ENCODE measurements at places on chromosomes 7 and 10.

DNA sequence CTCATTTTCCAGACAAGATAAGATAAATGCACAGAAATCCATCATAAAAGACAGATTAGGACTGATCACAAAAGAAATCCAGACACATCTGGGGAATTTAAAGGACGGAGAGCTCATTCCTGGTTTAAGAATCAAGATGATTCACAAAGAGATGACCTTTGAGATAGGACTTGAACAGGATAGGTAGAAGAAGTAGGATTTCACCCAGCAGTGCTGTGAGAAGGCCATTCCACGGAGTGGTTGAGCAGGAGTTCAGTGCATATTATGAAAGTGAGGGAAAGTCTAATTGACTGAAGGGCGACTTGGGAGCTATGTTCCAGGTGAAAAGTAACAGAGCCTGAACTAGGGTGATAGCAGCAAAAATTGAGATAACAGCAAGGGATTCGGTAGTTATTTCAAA, 73.7 kb downstream of the GAD2 start:
- no peak for ATAC-seq

GRCh38 chr7:112272921-112273561, 66.5 kb downstream of the ZNF277 start:
- ATAC-seq, result peak; percentile 78

GRCh38 chr10:101257084-101257483, 27.8 kb upstream of the LBX1 start:
- ATAC-seq, result no peak

DNA sequence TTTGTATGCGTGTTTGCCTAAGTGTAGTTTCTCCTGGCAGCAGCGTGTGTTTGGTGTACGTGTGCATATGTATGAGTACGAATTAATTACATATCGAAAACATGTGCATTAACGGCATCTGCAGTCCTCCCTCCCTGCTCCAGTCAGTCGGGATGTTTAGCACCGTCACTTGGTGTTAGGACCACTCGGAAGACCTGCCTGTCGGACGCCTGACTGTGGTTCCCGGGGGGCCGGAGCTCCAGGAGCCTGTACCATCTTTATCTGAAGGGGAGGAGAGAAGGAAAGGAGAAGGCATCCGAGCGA, 1.1 kb upstream of the CNTNAP2 start:
- no peak for ATAC-seq

DNA sequence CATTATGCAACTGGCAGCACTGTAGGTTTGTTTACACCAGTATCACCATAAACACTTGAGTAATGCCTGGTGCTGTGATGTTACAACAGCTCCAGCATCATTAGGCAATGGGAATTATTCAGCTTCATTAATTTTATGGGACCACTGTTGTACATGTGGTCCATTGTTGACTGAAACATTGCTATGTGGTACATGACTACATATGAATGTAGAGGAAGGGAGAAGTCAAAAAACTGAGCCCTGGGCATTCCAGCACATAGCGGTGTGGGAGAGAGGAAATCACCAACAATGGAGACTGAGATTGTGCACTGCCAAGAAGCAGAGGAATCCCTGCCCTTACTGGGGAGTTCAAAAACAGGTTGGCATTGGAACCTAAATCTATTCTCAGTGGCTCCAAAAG, 89.0 kb downstream of the TRIM24 start:
- no peak for ATAC-seq

DNA sequence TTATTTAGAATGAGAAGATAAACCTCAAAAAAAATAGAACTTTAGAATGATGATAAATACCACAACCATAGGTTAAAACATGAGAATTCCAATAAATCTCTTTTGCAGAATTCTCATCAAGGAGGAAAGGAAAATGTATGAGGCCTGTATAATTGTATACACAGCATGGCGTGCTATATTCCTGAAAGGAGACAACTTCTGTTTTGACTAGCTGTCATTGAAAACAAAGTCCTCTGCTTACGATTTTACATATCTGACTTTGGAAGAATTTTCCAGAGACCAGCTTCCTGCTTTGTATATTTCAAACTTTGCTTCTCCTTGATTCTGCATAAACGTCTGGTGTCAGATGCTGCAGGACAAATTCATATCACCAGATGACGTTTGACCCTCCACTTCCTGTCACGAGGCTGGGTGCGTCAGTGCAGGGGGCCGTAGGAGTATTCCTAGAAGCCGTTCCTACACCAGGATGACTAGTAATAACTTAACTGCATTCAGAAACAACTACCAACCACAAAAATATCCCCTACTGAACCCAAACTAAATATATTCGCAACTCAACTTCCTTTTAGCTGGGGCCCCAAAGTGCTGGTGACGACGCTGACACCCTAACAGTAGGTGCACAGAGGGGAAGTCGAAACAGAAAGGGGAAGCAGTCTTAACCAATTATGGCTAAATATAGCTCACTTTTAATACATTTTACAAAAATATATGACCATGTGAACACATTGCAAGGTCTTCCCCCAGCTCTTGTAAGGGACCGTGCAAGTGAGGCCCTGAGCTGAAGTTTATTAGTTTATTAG, 178.6 kb upstream of the INHBA start:
- peak; percentile 93 for ATAC-seq

GRCh38 chr7:2198206-2198605, 34.5 kb downstream of the MAD1L1 start:
- ATAC-seq, result no peak

DNA sequence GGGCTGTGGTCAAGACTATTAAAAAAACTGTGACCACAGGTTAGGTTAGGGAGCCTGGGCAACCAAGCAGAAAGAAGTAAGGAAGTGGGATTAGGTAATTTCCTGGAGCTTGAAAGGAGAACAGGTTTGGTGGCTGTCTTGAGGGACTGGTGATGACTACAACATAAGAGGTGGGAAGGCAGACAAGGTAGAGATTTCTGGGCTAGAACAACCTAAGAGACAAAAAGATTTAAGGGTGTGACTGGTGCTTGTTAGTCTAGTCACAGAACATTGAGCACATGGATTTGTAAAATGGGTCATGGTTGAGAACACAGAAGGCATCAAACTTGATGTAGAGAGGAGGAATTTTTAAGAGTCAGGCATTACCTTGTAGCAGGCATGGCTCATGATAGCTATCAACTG, 123.7 kb upstream of the ASAH2 start:
- ATAC-seq, result no peak

GRCh38 chr7:130286881-130287280, 6.1 kb upstream of the CPA4 start:
- ATAC-seq, result no peak

- ATAC-seq, result no peak
Measured at GRCh38 chr7:71245038-71245437, 113.1 kb downstream of the GALNT17 start.

DNA sequence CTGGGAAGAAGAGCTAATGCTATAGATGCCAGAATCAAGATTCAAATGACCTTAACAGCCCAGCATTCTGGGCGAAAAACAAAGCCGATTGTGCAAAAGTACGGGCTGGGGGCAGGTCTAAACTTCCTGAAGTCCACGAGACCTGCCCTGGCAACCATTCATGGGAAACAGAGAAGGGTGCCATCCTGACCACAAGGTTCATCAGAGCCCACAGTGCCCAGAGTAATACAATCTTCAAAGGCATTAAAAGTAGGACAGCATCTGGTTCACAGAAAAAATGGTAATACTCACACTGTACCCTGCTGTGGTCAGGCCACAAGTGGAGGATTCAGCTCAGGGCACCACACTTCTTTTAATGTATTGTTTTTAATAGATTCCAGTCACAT, 36.1 kb downstream of the SORBS1 start:
- ATAC-seq, result peak; percentile 17

Measured in activated T-helper 17 cell treated with anti-CD3 and anti-CD28 coated beads, Interleukin-2, amount 50 U/mL, for 72 hours (primary cell).